ENCODE measurements at places on chromosomes 3 and 15.

DNA sequence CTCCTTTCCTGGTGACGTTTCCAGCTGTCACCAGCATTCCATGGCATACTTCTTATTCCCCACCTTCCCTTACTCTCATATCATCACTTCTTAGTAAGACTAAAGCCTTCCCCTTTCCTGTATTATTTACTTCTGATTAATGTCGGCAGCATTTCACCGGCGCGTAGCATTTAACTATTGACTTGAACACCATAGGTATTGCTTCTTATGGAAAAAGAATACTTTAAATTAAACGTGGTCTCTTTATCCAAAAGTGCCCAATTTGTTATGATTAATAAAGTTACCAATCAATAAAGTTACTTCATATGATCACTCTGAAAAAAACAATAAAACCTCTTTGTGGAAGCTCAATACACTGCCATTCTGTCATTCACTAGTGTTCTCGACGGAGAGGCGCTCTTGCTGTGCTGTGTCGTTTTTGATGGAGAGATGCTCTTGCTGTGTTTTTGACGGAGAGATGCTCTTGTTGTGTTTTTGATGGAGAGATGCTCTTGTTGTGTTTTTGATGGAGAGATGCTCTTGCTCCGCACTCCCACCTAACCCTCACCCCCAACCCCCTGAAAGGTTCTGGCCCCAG lies 165.0 kb downstream of the XXYLT1 start:
- DNase-seq = no peak

DNA sequence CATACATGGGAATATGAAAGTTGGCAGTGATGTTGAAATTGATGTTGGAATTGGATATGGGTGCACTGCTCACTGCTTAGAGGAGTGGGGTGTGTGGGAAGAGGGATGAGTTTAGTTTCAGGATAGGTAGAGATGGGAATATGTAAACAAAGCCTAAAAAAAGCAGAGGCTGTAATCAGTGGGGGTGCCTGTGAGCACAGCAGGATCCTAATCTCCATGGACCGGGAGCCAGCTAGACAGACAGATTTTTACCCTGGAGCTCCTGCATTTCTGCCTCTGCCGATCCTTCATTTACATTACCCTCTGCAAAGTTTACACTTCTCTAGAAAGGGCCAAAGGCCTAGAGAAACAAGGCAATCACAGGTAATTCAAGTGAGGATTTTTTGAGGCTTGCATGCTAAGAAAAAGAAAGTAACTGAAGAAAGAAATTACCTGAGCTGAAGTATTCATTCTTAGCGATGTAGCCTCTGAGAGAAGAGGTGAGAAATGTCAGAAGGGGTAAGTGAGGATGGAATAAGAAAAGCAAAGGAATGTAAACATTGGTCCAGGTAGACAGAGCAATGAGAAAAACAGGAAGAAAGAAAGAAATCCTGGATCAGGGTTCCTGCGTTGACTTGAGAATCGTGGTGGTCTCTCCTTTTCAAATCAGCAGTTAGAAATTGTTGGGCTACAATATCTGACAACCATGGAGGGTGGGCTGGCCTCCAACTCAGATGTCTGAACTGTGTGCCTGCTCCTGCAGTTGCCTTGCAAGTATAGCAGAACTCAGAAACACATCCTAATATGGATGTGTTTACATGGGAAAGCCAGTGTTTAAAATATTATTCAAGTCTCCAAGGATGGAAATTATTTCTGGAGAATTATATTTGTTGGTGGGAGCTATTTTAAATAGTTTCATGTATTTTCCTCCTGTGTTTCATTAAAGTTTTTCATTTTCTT lies 79.8 kb downstream of the CRTC3 start:
- DNase-seq = peak; percentile 24

DNA sequence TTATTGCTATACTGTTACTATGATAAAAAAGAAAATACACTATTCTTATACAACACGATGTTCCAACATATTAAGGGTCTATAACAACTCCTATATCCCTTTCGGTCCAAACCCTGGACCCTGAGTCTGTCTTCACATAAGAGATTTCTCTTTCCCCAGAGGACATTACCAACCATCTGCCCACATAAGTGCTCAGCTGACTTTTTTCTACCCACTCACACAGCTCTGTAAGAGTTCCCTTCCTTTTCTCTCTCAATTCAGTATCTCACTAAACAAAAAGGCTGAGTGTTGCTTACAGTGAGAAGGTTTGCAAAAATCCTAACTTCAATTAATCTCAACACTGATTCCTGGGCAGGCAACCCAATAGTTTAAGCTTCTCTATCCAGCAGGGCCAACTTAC lies 30.5 kb downstream of the ITGB5 start:
- DNase-seq = no peak

GRCh38 chr3:134685929-134686802 lies 35.3 kb upstream of the KY start:
- DNase-seq = peak; percentile 37

DNA sequence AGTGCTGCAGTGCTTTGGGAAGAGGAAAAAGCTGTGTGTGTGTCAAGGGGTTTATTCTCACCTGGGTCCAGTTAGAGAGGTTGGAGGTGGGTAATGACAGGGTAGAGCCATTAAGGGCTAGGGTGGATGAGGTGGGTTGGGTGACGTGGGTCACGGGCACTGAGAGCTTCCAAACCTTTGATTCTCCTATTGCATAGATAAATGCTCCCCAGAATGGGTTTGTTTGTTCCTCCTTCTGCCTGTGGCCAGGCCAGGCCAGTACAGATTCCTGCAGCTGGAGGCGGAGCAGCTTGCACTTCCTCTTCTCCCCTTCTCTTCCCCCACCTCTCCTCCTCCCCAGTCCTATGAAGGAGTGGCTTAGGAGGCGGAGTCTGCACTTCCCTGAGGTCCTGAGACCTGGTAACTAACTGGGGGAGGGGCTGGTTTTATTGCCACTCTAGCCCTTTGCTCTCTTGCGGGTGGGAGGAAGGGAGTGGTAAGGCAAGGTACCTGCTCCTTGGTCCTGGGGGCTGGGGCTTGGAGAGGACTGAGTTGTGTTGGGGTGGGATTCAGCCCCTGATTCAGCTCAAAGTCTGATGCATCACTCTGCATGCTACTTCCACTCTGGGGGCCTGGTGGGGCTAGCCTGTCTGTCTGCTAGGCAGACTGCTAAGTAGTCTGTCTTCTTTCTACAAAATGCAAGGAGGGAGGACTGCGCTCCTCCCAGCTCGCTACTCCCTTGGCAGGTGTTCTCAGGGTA lies 3.5 kb downstream of the SPINT1 start:
- DNase-seq = no peak

DNA sequence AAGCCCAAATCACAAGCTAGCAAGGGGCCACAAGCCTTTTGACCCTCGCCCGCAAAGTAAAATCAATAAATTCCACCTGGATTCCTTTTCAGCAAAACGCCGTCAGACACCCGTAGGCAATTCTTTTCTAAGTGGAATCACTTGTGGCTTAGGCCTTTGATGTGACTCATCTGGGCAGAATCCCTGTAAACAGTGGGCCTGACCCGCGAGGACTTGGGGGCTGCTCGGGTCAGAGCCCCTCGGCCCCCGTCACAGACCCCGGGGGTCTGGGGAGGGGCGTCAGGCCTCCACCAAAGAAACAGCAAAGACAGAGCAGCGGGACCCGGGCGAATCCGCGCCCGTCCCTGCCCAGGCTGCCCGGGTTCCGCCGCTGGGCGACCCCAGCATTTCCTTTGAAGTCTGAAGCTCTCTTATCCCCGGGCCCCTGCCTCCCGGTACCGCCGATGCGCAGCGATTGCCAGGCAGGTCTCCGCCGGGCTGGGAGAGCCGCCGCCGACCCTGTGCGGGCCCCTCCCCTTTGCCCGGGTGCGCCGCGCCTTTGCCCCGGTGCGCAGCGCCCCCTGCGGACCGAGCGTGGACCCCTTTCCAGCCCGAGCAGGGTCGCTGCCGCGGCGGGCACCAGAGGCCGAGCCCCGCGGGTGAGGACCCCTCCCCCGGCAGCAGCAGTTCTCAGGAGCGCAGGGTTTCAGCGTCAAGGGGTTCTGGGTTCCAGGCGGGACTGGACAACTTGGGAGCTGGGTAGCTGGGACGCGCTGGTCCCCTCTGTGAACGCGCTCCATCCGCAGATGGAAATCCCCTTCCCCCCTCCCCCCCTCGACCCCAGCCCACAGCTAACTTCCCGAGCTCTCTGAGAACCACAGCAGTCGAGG lies 178.3 kb downstream of the UACA start:
- DNase-seq = peak; percentile 58

- DNase-seq = no peak
Measured at GRCh38 chr15:80007532-80007931, 36.5 kb upstream of the BCL2A1 start.

- DNase-seq = no peak
Measured at GRCh38 chr3:44721231-44722102, 8.0 kb upstream of the ZNF501 start.

GRCh38 chr15:88382482-88382983 lies 84.7 kb downstream of the MRPL46 start:
- peak; percentile 36 for DNase-seq

GRCh38 chr3:12708584-12709192 lies 44.8 kb upstream of the RAF1 start:
- DNase-seq = peak; percentile 85

GRCh38 chr3:27560484-27561056 lies 76.4 kb upstream of the SLC4A7 start:
- DNase-seq = no peak

- DNase-seq = no peak
Measured at GRCh38 chr15:73364070-73364469, 4.7 kb downstream of the HCN4 start.

GRCh38 chr3:187878772-187879518 lies 133.7 kb upstream of the BCL6 start:
- peak; percentile 74 for DNase-seq

DNA sequence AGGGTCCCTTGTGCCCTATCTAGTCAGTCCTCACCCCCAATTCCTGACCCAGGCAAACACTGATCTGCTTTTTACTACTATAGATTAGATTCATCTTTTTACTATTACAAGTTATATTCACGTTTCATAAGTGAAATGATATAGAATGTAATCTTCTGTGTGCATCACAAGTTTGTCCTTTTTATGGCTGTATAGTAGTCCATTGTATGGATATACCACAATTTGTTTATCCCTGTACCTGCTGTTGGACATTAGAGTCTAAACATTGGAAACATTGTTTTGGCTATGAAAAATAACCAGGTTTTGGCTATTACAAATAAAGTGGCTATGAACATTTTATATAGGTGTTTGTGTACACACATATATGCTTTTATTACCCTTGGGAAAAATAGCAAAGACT lies 112.4 kb downstream of the CACNA1D start:
- DNase-seq = no peak

- peak; percentile 31 for DNase-seq
Measured at GRCh38 chr3:14549256-14549919, 9.2 kb upstream of the GRIP2 start.

DNA sequence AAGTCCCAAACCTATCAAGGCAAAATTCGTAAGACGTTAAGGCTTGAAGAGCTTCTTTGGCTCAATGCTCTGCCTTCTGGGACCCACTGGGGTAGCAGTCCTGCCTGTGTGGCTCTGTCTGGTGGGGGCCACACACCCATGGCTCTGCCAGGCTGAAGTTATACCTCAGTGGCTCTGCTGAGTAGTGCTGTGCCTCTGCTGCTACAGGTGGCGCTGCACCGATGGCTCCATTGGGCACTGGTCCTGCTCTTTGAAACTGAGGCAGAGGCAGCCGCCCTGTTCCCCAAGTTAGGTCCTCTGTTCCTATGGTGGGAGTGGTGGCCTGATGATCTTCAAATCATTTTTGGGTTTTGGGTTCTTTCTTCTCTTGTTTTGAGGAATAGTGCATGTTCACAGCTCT lies 68.0 kb upstream of the AP4E1 start:
- no peak for DNase-seq

DNA sequence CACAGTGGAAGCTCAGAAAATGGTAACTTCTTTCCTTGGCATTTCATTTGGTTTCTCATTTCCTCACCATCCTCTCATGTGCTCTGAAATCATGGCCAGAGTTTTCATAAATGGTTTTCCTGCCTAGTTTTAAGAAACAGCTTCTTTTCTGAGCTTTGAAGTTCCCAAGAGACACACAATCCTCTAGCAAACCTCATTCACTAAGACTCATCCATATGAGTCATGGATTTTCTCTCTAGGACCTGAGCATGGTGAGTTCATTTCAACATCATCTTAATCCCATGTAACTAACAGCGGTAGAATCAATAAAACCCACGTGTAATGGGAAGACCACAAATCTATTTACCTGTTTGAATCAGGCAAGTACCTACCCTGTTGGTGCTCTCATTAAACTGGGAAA lies 274.5 kb upstream of the LRTM1 start:
- peak; percentile 74 for DNase-seq

DNA sequence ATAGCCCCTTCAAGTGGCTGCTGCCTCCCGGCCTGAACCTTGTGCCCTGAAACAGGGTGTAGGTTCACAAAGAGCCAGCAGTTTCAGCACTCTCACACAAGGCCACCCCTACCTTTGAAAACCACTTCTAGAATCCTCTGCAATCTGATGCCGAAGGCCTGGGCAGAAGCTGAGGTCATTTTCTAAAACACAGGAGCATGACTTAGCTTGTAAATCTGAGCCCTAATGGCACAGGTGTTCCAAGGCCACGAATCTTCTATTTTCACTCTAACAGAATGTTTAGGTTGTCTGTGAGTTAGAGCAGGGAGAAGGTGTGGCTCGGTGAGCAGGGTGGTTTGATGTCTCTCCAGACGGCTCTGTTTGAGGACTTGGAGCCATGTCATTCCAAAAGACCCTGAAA lies 62.3 kb downstream of the SYNM start:
- DNase-seq = no peak

Data from adipocyte (in vitro differentiated cells).